ENCODE measurements at places on chromosomes 3 and 15.

DNA sequence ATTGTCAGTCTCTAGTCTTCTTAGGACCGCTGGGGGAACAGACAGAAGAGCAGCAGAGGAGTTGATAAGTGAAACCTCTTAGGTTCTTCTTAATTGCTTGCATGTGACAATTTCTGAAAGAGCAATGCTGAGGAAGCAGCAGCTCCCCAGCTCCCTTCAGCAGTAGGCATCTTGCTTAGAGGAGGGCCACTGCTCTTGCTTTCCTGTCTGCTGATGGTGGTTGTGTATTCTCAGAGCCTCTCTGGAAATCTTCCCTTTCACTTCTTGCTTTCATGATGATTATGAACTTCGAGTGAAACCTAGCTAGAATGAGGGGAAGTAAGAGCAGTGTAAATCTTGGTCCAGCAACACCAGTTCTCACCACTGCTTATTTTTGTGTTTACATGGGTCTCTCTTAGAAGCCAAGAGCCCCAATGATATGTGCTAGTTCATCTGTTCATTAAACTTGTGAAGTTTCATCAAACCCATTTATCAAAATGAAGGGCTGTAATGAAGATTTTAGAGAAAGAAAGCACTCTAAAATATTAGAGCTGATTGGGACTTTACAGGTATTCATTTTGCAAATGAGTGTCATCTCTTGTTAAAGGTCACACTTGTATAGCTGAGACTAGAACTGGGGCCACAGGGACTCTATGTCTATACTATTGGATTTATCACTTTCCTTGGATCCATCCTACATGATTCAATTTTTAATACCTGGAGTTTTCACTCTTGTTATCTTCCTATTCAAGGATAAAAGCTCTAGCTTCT lies 246.7 kb downstream of the LPP start:
- DNase-seq, result peak; percentile 5

- DNase-seq, result no peak
These were observed 187.4 kb downstream of the ZIC4 start for GRCh38 chr3:147218965-147219364.

DNA sequence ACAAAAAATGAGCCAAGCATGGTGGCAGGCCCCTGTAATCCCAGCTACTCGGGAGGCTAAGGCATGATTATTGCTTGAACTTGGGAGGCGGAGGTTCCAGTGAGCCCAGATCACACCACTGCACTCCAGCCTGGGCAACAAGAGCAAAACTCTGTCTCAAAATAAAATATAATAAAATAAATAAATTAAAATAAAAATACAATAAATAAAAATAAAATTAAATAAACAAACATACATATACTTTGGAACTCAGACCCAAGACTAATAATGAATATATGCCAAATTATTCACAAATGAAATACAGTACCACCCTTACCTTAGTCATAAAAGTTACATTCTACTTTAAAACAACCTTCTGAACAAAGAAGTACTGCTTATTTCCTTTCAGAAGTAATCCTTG lies 81.8 kb downstream of the SCAPER start:
- no peak for DNase-seq

DNA sequence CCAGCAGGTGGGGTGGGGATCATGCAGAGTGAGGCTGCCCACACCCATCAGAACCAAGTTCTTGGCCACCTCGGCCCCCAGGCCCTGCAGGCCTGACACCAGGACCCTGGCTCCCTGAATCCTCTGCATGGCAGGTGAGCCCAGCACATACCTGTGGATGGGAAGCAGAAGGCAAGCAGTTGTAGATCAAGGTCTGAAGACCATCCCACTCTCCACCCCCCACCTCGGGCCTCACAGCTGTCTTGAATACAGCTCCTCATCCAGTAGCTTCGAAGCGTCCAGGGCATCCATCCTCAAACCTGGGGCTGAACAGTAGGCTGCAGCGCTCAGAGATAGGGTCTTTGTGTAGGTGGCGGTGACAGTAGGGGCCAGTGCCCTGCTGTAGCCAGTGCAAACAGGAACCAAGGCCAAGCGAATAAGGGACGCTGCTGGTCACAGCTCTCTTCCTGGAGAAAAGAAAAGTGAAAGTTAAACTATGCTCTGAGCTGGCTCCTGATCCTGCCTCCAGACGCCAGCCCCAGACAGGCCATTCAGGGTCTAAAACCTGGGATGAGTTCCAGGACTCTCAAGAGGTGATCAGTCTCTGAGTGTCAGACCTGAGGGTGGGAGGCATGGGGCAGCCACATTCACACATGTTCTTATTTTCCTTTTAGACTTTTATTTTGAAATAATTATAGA lies at the start of gene UBA7:
Gene UBA7 (minus strand): TSS at position 457 of the 678 bp plus-strand sequence. CDS start 166 bp downstream, at position 291.
- DNase-seq, result peak; percentile 55

GRCh38 chr3:48190911-48191310 lies 2.7 kb upstream of the CDC25A start:
- no peak for DNase-seq

DNA sequence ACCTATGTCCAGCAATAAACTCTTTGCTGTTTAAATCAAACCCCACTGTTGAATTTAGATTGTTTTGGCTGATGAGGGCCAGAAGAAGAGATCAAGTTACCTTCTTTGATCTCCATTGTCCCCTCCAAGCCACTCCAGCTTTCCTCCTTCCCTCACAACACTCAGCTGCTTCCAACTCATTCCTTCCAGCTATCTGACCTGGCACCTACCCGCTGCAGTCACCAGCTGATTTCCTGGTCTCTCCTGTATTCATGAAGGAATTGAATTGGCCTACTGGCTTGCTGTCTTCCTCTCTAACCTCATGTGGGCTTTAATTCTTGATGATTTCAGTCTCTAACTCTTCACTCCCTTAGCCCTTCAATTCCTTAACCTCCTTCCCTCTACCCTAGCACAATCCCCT lies 40.8 kb upstream of the ABHD17C start:
- no peak for DNase-seq

DNA sequence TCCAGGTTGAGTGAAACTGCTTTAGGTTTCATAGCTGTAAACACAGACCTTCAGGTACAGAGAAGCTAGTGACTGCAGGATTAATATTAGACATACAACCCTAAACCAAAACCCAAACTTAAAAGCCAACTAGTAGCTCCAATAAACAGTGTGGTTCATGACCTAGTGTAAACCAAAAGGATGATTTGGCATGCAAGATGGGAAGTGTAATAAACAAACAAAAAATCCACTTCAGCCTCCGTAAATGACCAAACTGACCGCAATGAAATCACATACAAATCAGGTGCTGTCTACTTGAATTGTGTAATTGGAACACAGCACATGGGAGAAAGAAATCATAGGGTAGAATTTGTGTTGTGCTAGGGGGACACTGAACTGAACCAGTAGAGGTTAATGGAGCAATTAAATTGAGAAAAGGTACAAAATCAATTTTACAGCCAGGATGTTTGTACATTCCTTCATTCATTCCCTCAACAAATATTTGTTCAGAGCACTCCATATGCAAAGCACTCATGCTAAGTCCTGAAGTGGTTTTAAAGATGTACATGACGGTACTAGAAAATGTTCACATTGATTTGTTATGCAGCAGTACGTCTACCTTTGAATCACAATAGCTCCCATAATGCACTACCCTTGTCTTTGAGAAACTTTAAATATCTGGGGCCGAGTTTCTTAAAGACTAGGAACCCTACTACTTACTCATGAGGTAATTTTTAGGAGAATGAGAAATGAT lies 21.4 kb upstream of the CHST2 start:
- DNase-seq, result no peak

- peak; percentile 16 for DNase-seq
These were observed 87.3 kb upstream of the C15orf61 start for GRCh38 chr15:67433495-67434099.

All from CD4-positive, alpha-beta T cell treated with Interleukin-6 for 4 hours (primary cell).